ENCODE measurements at places on chromosomes 4 and X. TPM values are rescaled to one million over a fixed set of nuclear protein-coding genes. Genes with fewer than 3 reads are reported as not detected.
A peak's percentile ranks its signal among the peaks of the same experiment; 100 is the strongest.

Gene MUC7
- total RNA-seq, result not detected

Gene SPIN2A
- not detected for total RNA-seq

Gene SYTL5
- 0.78 TPM for total RNA-seq

Gene FAM47E
- total RNA-seq, result 1.2 TPM

Gene GAGE1
- total RNA-seq, result not detected

Gene TRO
- total RNA-seq, result 20.5 TPM

Gene STIM2
- 26.2 TPM for total RNA-seq

Gene AIFM1
- total RNA-seq, result 18.4 TPM

Gene IL13RA2
- total RNA-seq, result not detected

Gene ETNPPL
- total RNA-seq, result 8.2 TPM

Gene CBR4
- 25.5 TPM for total RNA-seq

Gene SSX2
- total RNA-seq, result not detected

DNA sequence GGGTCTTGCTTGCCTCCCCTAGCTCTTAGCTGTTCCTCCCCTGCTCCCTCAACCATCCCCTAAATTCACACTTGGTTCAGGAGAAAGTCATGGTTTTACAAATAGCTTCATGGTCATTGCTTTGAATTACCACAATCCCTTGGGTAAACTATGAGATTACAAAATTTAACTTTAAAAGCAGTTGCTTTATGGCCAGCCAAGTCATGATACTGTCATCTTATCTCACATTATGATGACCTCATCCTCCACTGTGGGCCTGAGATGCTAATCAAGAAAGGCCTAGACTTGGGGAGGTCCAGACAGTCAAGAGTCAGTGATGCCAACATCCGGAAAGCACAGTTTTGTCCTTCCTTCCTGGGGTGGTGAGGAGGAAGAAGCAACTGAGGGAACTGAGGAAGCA lies 10.5 kb upstream of the FGF16 start:
- H3K4me3 ChIP-seq, result no peak overlapping the region
- H3K4me1 ChIP-seq, result no peaks in the 10 kb centered on the region
- no peak overlapping the region for H3K27ac ChIP-seq
- DNase-seq, result no peak
- no peaks in the 10 kb centered on the region for H3K27me3 ChIP-seq
- no peaks in the 10 kb centered on the region for H3K36me3 ChIP-seq

DNA sequence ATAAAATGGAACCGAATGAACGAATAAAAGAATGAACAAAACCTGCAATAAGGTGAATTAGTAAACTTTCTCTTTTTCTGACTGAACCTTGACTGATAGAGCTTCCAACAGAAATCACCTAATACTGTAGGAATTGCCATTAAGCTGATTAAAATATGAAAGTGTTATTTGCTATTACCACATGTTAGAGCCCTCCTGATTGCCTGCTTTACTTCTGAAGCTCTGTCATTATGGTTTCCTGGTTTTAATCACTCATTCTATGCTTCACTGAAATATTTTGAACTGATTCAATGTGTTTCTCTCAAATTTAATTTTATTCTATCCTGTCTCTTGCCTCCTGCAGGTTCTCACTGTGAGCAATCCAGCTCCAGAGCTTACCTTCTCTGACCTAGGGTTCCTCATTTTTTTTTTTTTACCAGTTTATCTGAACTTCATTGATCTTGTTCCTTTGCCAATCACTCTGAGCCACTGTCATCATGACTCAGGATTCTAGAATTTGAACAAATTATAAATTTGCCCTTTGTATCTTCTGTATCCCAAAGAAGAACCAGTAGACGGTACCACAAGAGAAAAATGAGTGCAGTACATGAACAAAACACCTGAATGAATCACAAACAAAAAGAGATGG lies 48.1 kb upstream of the UGT2B15 start:
- no peak for DNase-seq
- no peaks in the 10 kb centered on the region for H3K4me1 ChIP-seq
- no peaks in the 10 kb centered on the region for H3K36me3 ChIP-seq
- no peaks in the 10 kb centered on the region for H3K27me3 ChIP-seq

GRCh38 chrX:68433155-68433980 lies at the start of gene OPHN1:
TSS of gene OPHN1 (minus strand) at chrX:68433495. CDS start at chrX:68433020, 475 bp downstream.
- no peaks in the 10 kb centered on the region for H3K27me3 ChIP-seq
- peak within 1 kb of the TSS; percentile 89 for H3K27ac ChIP-seq
- H3K4me3 ChIP-seq, result peak within 1 kb of the TSS; percentile 64
- H3K36me3 ChIP-seq, result no peaks in the 10 kb centered on the region
- H3K4me1 ChIP-seq, result peaks cover 5% of the 10 kb centered on the region
- peak; percentile 64 for DNase-seq

DNA sequence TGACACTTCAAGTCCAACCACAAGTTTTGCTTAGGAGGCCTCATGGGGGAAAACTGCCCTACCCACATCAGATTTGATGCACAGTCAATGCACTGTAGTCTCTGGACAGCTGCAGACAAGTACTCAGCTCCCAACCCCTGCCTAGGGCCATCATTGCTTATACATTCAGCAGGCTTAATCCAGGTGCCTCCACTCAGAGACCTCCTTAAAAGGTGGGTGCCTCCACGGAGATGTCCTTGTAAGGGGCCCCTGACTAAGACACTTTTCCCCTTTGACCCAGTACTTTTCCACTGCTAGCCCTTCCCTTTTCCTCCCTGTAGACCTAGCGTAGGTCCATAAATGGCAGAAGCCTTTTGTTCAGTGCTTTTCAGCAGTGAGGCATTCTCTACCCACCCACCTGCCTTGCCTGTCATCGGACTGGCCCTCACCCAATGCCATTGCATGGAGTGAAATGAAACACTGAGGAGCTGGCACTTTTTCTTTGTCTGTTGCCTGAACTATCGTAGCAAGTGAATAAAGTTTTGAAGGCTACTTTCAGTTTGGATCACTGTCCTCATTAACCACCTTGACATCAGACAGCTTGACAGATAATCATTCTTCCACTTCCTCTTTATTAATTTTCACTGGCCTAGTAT lies 23.8 kb upstream of the PLK4 start:
- H3K4me1 ChIP-seq, result no peaks in the 10 kb centered on the region
- DNase-seq, result no peak
- no peaks in the 10 kb centered on the region for H3K27me3 ChIP-seq
- no peaks in the 10 kb centered on the region for H3K36me3 ChIP-seq
- no peak overlapping the region for H3K4me3 ChIP-seq

- no peak for DNase-seq
- H3K4me3 ChIP-seq, result peak overlapping the region; percentile 92
- H3K27me3 ChIP-seq, result no peaks in the 10 kb centered on the region
These were observed 645 bp upstream of the RAB28 start for GRCh38 chr4:13484749-13485221.

DNA sequence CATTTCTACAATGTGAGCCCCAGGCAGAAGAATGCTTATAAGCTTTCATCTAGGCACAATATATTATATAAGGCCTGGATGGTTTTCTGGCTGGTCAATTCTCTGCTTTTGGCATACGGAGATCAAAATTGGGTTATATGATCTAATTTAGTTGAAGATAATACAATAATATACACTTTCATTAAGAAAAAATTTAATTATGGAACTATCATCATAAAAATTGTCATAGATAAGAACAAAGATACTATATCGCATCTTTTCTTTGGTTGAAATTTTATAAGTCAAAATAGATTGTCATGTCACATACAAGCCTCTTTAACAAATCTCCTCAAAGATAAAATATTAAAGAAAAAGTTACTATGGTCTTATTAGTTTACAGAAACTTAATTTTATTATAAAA lies 17.1 kb downstream of the DMD start:
- peak overlapping the region; percentile 14 for H3K27ac ChIP-seq
- no peak overlapping the region for H3K4me3 ChIP-seq
- no peak for DNase-seq
- H3K27me3 ChIP-seq, result no peaks in the 10 kb centered on the region
- no peaks in the 10 kb centered on the region for H3K36me3 ChIP-seq
- no peaks in the 10 kb centered on the region for H3K4me1 ChIP-seq

DNA sequence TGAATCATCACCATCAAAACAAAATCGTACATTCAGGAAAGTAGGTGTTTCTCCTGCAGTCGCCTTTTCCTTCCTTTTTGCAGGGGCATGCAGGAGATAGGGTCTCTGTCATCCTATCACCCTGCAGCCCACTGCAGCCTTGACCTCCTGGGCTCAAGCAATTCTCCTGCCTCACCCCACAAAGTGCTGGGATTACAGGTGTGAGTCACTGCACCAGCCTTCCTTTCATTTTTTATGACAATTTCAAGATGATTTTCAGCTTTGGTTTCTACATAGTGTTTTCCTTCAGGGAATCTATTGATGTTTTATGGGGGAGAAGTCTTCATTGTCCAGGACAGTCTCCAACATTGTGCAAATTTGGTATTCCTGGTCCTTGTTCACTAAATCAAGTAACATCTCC lies 71.7 kb downstream of the USP38 start:
- no peak overlapping the region for H3K27ac ChIP-seq
- DNase-seq, result no peak
- no peaks in the 10 kb centered on the region for H3K36me3 ChIP-seq
- H3K4me1 ChIP-seq, result no peaks in the 10 kb centered on the region
- no peak overlapping the region for H3K4me3 ChIP-seq
- no peaks in the 10 kb centered on the region for H3K27me3 ChIP-seq

- H3K4me1 ChIP-seq, result no peaks in the 10 kb centered on the region
- no peak for DNase-seq
- H3K27ac ChIP-seq, result no peak overlapping the region
These were observed 22.3 kb downstream of the RBMX start for GRCh38 chrX:136858007-136858756.

DNA sequence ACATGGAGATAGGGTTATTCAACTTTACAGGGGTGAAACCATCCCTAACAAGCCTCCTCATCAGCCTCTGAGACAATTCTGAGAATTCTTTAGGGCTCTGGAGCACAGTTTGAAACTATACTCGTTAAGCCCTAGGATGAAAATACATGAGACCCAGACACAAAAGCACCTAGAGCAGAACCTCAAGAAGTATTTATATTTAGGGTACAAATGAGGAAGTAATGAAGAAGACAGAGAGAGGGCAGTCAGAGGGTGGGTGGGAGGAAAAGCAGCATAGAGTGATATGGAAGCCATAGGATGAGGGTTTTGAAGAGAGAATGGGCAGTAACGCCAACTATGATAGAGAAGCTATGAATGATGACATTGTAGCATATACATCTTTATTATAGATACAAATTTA lies 250.3 kb downstream of the DCLK2 start:
- no peaks in the 10 kb centered on the region for H3K27me3 ChIP-seq
- no peaks in the 10 kb centered on the region for H3K4me1 ChIP-seq
- DNase-seq, result no peak
- H3K36me3 ChIP-seq, result no peaks in the 10 kb centered on the region

DNA sequence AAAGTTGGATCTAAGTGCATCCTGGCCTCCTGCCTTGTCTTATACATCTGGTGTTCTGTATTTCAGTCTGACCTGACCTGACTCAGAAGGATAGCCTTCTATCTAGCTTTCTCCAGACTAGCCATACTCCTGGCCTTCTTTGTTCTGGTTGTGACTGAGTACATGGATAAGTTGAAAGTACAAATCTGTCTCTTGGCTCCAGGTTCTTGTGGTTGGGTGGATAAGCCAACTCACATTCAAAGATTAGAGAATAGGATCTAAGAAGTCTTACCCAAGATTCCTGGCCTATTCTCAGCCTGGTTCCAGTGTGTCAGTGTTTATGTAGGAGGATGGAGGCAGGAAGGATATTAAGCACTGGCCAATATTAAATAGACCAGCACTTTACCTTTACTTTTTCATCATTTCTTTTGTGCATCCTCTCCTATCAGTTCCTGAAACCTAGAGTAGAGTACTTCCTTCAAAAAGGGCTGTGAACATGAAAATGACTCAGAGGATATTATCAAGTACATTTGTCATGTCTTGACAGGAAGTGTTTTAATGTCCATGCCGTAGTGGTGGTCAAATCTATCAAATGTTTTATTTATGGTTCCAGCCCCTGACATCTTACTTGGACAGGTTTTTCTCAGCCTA lies 123.5 kb downstream of the IL15 start:
- DNase-seq, result no peak
- H3K4me3 ChIP-seq, result no peak overlapping the region
- no peak overlapping the region for H3K27ac ChIP-seq
- H3K4me1 ChIP-seq, result no peaks in the 10 kb centered on the region
- no peaks in the 10 kb centered on the region for H3K36me3 ChIP-seq
- H3K27me3 ChIP-seq, result no peaks in the 10 kb centered on the region

GRCh38 chr4:57023104-57023503 lies 44.4 kb downstream of the POLR2B start:
- DNase-seq, result no peak
- H3K36me3 ChIP-seq, result peaks cover 94% of the 10 kb centered on the region
- peaks cover 3% of the 10 kb centered on the region for H3K4me1 ChIP-seq
- H3K4me3 ChIP-seq, result no peak overlapping the region

DNA sequence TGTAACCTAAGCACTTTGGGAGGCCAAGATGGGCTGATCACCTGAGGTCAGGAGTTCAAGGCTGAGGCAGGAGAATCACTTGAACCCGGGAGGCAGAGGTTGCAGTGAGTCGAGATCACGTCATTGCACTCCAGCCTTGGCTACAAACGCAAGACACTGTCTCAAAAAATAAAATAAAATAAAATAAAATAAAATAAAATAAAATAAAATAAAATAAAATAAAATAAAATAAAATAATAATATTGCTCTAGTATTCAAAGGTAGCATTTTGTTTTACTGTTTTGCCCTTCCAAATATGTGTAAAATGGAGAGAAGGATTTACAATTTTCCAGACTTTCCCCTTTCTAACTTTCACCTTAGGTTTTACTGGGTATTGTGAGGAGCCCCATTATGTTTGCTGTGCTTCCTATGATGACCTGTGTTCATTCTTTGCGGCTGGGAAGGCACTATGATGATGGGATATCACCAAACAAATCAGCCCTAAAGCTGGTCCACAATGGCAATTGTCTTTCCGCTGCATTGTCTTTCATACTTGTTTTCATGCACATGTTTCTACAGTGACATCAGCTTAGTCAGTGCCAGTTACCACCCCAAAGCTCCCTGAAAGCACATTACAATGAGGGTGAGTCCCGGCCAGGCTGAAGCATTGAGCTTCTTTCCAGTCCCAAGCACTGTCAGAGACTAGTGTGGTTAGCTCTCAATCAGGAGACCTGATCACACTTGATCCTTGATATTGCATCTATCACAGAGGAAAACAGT lies 50.8 kb downstream of the DTHD1 start:
- H3K4me3 ChIP-seq, result no peak overlapping the region
- no peaks in the 10 kb centered on the region for H3K27me3 ChIP-seq
- no peaks in the 10 kb centered on the region for H3K36me3 ChIP-seq
- H3K4me1 ChIP-seq, result no peaks in the 10 kb centered on the region

GRCh38 chr4:18127030-18127429 lies 105.5 kb upstream of the LCORL start:
- H3K36me3 ChIP-seq, result no peaks in the 10 kb centered on the region
- no peak overlapping the region for H3K27ac ChIP-seq
- H3K4me3 ChIP-seq, result no peak overlapping the region
- no peaks in the 10 kb centered on the region for H3K27me3 ChIP-seq

DNA sequence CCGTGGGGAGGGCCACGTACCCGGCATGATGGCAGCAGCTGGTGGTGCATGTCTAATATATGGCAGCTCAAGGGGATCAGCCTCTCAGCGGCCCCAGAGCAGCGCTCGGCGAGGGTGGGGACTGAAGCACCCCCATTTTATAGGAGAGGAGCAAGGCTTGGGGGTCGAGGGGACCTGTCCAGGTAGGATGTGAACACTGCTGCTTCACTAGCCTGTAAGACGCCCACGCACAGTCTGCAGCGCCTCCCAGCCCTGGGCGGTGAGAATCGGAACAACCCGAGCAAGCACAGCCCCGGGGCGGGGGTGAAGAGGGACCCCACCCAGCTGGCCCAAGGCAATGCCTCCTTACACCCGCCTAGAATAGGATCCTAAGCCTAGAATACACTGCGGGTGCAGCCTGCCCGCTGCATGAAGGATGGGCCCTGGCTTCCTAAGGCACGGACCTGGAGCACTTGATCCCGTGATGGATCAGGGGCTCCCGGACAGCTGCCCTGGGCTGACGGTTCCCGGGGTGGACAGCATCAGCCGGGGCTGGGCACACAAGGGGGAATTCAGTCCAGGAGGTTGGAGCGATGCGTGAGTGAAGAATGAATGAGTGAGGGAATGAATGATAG lies 17.6 kb downstream of the ADRA2C start:
- H3K36me3 ChIP-seq, result no peaks in the 10 kb centered on the region
- no peak overlapping the region for H3K4me3 ChIP-seq
- DNase-seq, result no peak
- H3K27ac ChIP-seq, result no peak overlapping the region
